ENCODE measurements at places on chromosomes 13 and 19.

DNA sequence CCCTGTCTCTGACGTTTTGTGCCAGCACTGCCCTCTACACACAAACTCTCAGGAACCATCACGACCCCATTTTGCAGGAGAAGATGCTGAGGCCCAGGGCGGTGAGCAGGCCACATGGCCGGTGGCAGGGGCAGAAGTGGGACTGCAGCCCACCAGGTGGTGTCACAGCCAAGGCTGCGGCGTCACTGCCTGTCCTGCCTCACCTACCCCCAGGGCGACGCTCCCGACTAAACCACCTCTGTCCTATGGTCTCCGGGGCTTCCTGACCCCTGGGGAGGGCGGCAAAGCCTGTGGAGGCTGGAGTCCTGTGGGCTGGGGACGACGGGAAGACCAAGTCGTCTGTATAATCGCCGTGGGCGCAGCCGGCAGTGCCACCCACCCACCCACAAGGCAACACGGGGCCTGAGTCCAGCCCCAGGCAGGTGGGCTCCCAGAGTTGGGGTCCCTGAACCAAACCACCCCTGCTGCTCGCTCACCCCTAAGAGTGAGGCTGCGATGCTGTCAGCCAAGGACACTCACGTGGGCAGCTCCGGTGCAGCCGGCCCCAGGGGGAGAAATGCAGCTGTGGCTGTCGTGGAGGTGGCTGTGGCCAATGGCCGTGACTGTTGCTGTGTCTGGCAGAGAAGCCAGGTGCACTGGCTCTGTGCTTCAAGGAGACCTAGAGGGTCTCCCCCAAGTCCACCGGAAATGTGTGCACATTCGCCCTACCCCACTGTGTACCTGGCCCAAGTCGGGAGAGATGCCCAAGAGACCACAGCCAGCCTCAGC lies 29.7 kb downstream of the RASA3 start:
- no peak for DNase-seq

GRCh38 chr13:72205773-72206172 lies 338.8 kb upstream of the DACH1 start:
- no peak for DNase-seq

DNA sequence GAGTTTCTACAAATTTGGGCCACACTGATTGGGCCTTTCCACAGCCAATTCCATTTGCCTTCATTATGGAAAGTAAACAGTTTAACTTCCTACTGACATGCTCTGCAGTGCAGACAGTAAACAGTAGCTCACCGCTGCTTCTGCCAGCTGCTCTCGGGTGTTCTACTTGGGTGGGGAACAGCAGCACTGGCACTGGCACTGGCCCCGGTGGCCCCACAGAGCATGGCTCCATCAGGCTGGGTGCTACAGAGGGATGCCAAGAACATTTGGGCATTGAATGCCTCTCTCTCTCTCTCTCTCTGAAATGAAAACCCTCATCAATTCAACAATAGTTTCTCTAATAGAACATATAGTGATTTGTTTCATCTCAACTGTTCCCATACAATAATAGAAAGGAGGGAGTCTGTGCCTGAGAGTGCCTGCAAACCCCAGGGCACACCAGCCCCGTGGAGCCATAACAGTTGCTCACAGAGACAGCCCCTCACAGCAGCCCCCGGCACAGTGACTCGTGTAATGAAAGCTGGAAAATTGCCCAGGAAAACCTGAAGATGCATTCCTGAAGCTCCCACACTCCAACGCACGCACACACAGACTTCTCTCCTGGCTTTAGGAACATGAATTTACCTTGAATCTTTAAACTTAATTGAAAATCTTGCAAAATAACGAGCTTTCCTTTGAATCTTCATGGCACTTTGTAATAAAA lies 38.2 kb upstream of the GJB6 start:
- no peak for DNase-seq

- peak; percentile 76 for DNase-seq
These were observed 14.8 kb downstream of the ARL11 start for GRCh38 chr13:49643035-49643646.

DNA sequence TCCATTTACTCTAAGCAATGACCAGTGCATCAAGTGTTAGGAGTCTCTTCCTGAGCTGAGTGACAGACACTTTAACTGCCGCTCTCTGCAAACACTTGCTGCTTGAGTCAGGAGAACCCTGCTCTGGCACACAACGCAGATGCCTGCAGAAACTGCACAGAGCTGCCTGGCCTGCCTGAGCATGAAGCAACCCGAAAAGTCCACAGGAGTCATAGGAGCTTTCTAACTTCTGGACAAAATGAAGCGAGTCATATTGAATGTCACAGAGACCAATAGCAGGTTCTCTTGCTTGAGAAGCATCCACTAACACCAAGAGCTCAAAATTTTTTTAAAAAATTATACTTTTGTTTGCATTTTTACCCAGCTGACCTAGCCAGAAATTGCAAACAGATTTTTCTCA lies 232.4 kb downstream of the LHFPL6 start:
- DNase-seq, result no peak

DNA sequence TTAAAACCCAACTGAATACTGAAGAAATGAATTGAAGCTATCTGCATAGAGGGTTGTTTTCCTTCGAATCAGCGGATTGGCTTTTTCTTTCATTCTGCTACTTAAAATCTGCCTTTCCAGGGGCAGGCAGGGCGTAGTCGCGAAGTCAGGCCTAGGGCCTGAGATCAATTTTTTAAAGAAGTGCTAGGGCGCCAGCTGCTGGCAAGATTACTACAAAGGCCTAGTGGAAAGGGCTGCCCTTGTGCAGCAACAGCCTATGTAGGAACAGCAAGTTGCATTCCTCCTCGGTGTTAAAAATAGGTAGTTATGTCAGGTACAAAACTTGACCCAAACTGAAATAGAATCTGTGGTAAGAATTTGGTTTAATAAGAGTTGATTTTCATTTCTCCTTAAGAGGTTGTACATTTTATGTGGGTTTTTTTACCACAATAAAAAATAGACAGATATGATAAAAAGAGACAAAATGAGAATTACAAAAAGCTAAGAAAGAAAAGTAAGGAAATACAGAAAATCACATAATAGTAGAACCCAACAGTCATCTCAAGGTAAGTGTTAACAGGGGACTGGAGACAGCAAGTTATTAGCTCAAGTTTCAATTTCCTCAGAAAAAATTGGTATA lies 9.5 kb upstream of the URAD start:
- peak; percentile 86 for DNase-seq

- DNase-seq, result peak; percentile 63
These were observed 72.6 kb downstream of the SIPA1L3 start for GRCh38 chr19:37979547-37980082.
